Endothelial cell (in vitro differentiated cells): ENCODE measurements at places on chromosomes 6 and 20. TPM values are rescaled to one million over a fixed set of nuclear protein-coding genes. Genes with fewer than 3 reads are reported as not detected.

- H3K27me3 ChIP-seq, result peaks cover 3% of the 10 kb centered on the region
- peaks cover 4% of the 10 kb centered on the region for H3K4me1 ChIP-seq
- no peak overlapping the region for H3K4me3 ChIP-seq
- no peak for DNase-seq
These were observed 37.9 kb downstream of the SPATA2 start for GRCh38 chr20:49877386-49877921.

DNA sequence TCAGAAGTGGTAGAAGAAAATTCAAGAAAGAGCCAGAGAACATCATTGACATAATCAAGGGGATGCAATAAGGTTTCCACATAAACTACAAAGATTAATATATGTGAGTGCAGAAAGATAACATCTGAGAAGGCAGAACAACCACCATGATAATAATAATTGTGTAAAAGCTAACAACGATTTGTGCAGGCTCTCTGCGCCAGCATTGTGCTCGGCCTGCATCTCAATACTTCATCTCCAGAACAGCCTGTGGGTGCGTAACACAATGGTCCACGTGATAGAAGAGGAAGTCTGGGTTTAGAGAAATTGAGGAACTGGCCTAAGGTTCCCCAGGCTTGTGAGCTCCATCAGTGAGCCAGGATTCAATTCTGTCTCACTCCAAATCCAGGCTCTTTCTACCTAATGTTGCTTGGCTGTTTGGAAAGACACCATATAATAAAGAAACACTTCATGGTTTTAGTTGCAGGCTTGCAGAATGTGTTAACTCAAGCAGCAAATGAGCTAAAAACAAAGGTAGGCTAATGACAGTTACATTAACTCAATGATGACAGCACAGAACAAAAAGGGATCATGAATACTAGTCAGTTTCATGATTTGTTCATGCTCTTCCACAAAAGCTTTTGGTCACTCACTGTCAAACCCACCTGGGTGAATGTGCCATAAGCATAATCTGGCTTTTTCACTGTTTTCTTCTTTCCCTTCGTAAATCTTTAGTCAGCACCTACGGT, 71.2 kb downstream of the LY86 start:
- no peak overlapping the region for H3K4me3 ChIP-seq
- H3K27me3 ChIP-seq, result peaks cover 3% of the 10 kb centered on the region
- no peak overlapping the region for H3K27ac ChIP-seq
- H3K36me3 ChIP-seq, result no peaks in the 10 kb centered on the region
- DNase-seq, result no peak

DNA sequence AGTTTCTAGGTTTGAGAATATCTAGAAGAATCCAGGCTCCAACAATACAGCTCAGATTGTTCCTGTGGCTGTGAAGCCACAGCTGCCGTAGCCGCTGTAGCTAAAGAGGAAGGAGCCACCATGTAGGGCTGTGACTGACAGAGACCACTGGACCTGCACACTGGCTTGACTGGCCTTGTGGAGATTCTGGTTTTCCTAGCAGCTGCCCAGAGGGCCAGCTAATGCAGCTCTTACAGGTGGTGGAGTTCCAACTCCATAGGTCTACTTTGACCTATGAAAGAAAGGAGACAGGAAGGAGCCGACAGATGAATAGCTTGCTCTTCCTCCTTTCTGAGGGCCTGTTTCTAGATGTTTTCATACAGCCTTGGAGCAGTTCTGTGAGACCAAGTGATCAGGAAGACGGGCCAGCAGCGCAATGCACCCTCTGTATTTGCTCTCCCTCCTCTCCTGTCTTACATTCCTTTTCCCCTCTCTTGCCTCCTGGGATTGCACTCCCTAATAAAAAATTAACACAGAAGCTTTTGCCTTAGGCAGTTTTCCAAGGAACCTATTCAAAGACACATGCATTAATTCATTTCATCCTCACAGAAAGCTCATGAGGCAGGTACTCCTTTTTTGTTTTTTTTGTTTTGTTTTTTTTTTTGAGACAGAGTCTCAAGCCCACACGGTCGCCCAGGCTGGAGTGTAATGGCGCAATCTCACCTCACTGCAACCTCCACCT, 51.8 kb upstream of the MYB start:
- H3K27ac ChIP-seq, result no peak overlapping the region
- peaks cover 5% of the 10 kb centered on the region for H3K27me3 ChIP-seq
- no peaks in the 10 kb centered on the region for H3K36me3 ChIP-seq
- peaks cover 8% of the 10 kb centered on the region for H3K4me1 ChIP-seq
- no peak overlapping the region for H3K4me3 ChIP-seq

DNA sequence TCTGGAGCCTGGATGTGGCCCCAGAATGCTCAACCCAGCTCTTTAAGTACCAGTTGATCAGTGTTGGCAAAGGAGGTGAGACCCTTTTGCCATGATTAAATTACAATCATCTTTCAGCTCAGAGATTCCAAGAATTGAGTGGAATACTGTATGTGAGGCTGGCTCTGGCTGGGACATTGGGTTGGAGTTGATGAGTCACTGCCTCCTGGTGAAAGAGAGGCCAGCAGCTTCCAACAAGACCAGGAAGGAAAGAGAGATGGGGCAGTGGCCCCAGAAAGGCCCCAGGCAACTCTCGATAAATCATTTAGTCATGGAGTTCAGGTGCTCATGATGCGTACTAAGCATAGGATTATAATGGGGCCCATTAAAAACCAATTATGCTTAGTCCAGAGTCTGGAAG, 2.1 kb downstream of the TGM6 start:
- no peak overlapping the region for H3K27ac ChIP-seq
- no peak overlapping the region for H3K4me3 ChIP-seq
- peaks cover 3% of the 10 kb centered on the region for H3K27me3 ChIP-seq
- H3K36me3 ChIP-seq, result no peaks in the 10 kb centered on the region
- DNase-seq, result no peak

DNA sequence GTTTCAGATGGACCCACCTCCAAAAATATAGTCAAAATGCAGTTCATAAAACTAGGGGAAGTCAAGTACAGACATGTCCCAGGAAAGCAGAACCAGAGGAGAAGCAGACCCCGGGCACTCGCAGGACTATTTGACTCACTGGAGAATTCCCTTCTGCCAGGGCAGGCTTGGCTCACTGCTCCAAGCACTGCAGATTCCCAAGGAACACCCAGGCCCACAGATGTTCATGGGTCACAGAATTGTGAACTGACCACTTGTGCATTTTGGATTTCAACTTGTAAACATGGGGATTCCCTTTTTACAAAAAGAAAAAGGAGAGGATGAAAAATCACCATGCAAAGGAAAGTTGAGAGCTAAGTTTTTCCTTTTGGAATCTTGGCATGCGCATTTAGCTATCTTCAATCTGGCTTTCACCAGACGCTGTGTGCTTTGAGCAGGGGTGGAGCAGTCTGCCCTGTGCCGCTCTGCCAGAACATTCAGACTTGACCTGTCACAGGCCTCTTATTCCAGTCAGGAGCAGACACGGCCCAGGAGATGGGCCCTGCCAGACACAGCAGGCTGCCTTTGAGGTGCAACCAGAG, 237.5 kb upstream of the TAB2 start:
- DNase-seq, result no peak
- no peaks in the 10 kb centered on the region for H3K36me3 ChIP-seq
- peaks cover 16% of the 10 kb centered on the region for H3K4me1 ChIP-seq

DNA sequence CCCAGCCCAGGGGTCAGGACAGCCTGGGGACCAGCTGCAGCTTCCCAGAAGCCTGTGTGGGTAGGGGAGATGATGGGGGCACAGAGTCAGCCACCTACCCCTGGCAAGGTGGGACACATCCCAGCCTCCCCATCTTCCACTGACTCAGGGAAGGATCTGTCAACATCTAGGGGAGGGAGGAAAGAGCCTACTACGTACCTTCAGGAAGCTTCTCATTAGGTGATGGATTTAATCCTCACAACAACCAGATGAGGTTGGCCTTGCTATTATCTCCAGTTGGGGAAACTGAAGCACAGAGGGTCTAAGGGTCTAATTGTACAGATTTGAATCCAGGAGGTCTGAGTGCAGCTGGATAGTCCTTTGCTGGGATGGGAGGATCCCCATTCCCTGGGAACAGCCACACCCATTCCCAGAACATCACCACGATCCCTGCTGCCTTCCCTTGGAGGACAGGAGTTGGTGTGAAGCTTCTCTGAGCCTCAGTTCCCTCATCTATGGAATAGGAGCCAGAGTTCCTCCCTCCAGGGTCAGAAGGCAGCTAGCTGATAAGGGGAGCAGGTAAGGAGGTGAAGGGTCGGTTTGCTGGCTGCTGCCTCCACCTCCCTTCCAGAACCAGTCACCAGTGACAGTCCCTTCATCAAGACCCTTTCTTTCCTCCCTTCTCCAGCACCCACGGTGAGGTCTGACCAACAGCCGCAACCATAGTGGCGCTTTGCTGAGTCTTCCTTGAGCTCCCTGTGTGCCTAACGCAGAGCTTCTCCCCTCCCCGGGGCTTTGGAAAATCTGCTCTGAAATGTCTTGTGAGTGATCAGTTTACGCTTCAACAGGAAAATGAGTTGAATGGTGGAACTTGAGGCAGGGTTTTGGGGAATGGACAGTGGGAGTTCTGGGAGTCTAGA, 56.8 kb downstream of the CEBPB start:
- H3K4me1 ChIP-seq, result peaks cover 9% of the 10 kb centered on the region
- H3K4me3 ChIP-seq, result no peak overlapping the region
- no peaks in the 10 kb centered on the region for H3K36me3 ChIP-seq

DNA sequence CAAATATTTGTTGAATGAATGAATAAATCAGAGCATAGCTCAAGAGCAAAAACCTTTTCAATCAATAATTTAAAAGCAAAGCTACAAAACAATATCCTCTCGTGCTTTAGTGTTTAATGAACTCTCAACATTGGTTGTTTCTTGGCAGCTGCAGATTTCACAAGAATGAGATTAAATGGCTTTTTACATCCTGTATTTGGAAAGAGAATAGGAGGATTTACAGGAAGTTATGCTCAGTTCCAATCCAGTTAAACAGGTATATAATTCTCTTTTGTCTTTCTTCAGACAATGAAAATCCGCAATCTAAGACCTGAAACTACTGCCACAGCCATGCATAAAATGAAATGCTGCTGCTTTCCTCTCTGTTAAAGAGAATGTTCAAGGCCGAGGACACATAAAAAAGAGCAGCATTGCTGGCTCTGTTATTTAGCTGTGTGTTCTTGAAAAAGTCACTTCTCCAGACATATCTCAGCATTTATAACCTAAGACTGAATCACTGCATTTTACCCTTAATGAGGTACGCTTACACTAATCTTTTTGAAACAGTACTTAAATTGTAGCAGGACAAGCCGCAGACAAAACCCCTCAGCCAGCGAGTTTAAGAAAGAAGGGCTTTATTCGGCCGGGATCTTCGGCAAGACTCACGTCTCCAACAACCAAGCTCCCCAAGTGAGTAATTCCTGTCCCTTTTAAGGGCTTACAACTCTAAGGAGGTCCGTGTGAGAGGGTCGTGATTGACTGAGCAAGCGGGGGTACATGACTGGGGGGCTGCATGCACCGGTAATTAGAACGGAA, 3.6 kb downstream of the C6orf52 start:
- H3K36me3 ChIP-seq, result no peaks in the 10 kb centered on the region
- peaks cover 6% of the 10 kb centered on the region for H3K27me3 ChIP-seq
- no peak for DNase-seq
- no peak overlapping the region for H3K4me3 ChIP-seq
- peaks cover 36% of the 10 kb centered on the region for H3K4me1 ChIP-seq

GRCh38 chr6:146077992-146078391, 49.1 kb downstream of the GRM1 start:
- no peak overlapping the region for H3K4me3 ChIP-seq
- DNase-seq, result no peak
- no peaks in the 10 kb centered on the region for H3K27me3 ChIP-seq
- H3K27ac ChIP-seq, result no peak overlapping the region

DNA sequence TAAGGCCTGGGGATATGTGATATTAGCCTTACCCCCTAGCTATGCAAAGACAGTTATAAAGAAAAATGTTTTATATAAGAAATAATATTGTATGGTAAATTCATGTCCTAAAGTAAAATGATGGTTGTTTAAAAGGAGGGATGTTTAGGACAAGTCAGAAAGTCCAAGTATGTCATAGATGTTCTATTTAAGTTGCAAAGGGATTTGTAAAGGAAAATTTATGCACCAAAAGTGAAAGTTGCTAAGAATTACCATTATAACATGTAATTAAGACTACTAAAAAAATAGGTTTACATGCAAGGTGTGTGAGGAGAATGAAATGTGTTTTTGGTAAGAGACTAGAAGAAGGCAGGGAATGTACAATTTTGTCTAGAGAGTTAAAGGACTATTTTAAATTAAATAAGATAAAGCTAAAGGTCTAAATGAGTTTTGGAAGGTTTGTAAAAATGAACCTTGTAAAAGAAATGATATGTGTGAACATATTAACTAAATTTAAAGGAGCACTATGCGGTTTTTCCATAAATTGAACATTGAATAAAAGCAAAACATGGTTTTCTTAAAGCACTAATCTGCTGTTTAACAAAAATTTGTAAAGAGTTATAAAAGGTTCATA, 22.7 kb upstream of the GOPC start:
- H3K27ac ChIP-seq, result no peak overlapping the region
- H3K4me3 ChIP-seq, result no peak overlapping the region
- no peaks in the 10 kb centered on the region for H3K27me3 ChIP-seq
- no peak for DNase-seq
- no peaks in the 10 kb centered on the region for H3K36me3 ChIP-seq

- H3K36me3 ChIP-seq, result no peaks in the 10 kb centered on the region
- H3K27me3 ChIP-seq, result no peaks in the 10 kb centered on the region
- no peak overlapping the region for H3K27ac ChIP-seq
- H3K4me1 ChIP-seq, result no peaks in the 10 kb centered on the region
- H3K4me3 ChIP-seq, result no peak overlapping the region
- no peak for DNase-seq
These were observed 70.6 kb upstream of the DEFB112 start for GRCh38 chr6:50120300-50120699.

- H3K4me3 ChIP-seq, result no peak overlapping the region
- H3K36me3 ChIP-seq, result no peaks in the 10 kb centered on the region
- DNase-seq, result no peak
- H3K27me3 ChIP-seq, result no peaks in the 10 kb centered on the region
- H3K27ac ChIP-seq, result no peak overlapping the region
- H3K4me1 ChIP-seq, result peaks cover 7% of the 10 kb centered on the region
These were observed 139.4 kb upstream of the CDYL start for GRCh38 chr6:4636881-4637224.

- H3K4me1 ChIP-seq, result peaks cover 27% of the 10 kb centered on the region
- H3K27ac ChIP-seq, result no peak overlapping the region
- no peak for DNase-seq
- no peak overlapping the region for H3K4me3 ChIP-seq
- peaks cover 7% of the 10 kb centered on the region for H3K27me3 ChIP-seq
- H3K36me3 ChIP-seq, result peaks cover 8% of the 10 kb centered on the region
These were observed 45.3 kb upstream of the DACT2 start for GRCh38 chr6:168364793-168365421.

GRCh38 chr6:127566651-127567050, 10.3 kb upstream of the C6orf58 start:
- peaks cover 5% of the 10 kb centered on the region for H3K4me1 ChIP-seq
- no peaks in the 10 kb centered on the region for H3K36me3 ChIP-seq
- H3K27ac ChIP-seq, result no peak overlapping the region
- no peak for DNase-seq
- H3K4me3 ChIP-seq, result no peak overlapping the region

TRIM10 gene
- not detected for total RNA-seq

C20orf202 gene
- total RNA-seq, result 0.92 TPM

OTOR gene
- 4.5 TPM for total RNA-seq

RSPO3 gene
- 0.59 TPM for total RNA-seq

MYLIP gene
- total RNA-seq, result 30.1 TPM
